ENCODE measurements at places on chromosomes 1 and 21.

GRCh38 chr1:236173174-236173767 is 30.9 kb downstream of the GPR137B start:
- no peak for DNase-seq

GRCh38 chr1:32652244-32652962 is 1.4 kb downstream of the RBBP4 start:
- DNase-seq: no peak

- no peak for DNase-seq
Measured at GRCh38 chr1:101003012-101003650, 22.5 kb downstream of the DPH5 start.

GRCh38 chr1:41917076-41917475 is 1.6 kb downstream of the HIVEP3 start:
- DNase-seq: no peak

- no peak for DNase-seq
Measured at GRCh38 chr1:199978408-199978940, 49.0 kb upstream of the NR5A2 start.

DNA sequence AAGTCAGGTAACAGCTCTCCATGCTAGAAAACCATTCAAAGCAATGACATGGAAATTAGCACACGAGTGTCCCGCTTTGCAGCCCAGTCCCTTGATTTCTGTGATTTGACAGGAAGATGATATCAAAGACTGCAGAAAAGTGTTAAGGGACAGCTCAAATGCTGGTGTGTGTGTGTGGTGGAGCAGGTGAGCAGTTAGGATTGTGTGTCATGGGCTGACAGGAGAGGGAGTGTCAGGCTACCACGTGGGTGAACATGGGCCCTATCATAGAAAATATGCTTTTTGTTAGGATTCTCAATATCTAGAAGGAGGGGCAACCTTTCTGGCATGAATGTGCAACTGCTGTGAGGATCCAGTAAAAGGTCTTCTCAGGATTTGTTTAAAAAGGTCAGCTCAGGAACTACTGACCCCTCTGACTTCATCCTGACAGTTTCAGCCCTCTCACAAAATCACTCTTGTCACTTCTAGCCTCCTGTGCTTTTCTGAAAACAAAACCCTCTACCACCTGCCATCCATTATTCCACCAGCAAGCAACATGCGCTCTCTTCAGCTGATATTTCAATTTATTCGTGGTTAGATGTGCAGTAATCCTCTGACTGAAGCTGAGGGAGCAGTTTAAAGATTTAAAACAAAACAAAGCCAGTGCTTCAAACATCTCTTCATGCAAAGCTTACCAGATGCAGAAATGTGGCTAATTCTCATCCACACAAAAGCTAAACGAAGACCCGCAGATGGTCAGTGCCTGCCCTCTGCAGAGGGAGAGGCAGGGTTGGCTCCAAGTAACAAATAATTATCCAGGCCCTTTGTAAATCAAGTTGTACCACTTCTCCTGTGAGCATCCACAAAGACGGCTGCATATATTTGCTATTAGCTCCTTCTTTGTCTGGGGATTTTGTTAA is 397.9 kb downstream of the PTBP2 start:
- DNase-seq: no peak

- DNase-seq: no peak
Measured at GRCh38 chr1:77542813-77543420, 139.5 kb downstream of the ZZZ3 start.

DNA sequence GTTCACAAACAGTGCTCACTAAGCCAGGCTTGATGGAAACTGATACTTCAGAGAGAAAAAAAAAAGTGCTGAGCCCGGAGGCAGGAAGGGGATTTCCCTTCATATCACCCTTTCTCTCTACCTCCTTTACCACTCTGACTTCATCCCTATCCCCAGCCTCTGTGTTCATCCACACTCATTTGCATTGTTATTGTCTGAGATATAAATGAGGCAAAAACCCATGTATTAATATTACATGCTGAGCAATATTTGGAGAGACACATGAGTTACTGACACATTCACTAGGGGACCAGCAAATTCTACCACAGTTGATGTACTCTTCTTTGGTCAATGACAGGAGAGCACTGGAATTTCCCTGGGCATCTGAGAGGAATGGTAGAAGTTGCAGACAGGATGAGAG is 175.8 kb downstream of the TNFSF18 start:
- DNase-seq: no peak

DNA sequence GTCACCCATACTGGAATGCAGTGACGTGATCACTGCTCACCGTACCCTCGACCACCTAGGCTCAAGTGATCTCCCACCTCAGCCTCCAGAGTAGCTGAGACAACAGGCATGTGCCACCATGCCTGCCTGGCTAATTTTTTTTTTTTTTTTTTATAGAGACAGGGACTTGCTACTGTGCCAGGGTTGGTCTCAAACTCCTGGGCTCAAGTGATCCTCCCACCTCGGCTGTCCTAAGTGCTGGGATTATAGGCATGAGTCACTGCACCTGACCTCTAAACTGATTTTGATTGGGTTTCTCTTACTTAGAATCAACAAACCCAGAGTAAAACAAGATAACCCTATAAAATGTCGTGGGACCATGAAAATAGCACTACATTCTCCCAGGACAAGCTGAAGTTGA is 112.0 kb downstream of the UBE2U start:
- DNase-seq: no peak

DNA sequence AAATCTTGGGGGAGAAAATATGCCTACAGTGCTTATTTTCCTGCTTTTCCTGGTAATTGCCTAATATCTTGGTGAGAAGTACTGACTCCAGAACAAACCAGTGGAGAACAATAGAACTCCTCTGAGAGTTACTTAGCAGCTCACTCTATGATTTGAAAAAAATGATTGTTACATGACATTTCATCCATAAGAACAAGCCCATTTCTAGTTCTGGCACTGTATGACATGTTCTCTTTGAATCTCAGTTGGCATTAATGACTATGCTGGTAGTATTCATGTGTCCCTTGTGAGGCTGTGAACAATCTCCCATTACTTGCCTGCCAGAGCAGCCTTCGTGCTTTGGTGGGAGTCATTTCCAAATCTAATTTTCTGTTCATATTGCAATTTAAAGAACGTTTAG is 58.0 kb downstream of the CLIC4 start:
- DNase-seq: peak; percentile 2

DNA sequence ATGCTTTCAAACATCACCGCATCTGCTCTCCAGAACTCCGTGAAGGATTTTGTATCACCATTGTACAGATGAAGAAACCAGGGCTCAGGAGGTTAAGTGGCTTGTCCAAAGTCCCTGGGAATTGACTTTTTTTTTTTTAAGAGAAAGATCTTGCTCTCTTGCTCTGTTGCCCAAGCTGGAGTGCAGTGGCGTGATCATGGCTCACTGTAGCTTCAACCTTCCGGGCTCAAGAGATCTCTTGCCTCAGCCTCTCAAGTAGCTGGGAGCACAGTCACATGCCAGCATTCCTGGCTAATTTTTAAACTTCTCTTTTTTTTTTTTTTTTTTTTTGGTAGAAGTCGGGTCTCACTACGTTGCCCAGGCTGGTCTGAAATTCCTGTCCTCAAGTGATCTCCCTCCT is 6.9 kb upstream of the TAS1R2 start:
- DNase-seq: no peak

DNA sequence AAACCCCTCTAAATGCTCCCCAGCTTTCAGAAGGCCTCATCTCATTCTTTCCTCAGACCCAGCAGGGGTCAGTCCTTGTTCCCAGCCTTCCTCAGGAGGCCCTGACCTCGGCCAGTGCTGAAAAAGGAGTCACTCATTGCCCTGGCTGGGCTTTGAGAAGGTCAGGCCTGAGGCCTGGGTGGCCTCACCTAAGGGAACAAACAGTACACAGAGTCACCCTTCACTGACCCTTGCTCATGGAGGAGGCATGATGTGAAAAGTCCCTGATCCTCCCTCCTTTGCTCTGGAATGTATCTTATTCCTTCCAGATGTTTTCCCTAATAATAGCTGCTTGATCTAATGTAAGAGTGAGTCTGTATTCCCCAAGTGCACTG is 117.7 kb upstream of the SLC44A3 start:
- DNase-seq: no peak

DNA sequence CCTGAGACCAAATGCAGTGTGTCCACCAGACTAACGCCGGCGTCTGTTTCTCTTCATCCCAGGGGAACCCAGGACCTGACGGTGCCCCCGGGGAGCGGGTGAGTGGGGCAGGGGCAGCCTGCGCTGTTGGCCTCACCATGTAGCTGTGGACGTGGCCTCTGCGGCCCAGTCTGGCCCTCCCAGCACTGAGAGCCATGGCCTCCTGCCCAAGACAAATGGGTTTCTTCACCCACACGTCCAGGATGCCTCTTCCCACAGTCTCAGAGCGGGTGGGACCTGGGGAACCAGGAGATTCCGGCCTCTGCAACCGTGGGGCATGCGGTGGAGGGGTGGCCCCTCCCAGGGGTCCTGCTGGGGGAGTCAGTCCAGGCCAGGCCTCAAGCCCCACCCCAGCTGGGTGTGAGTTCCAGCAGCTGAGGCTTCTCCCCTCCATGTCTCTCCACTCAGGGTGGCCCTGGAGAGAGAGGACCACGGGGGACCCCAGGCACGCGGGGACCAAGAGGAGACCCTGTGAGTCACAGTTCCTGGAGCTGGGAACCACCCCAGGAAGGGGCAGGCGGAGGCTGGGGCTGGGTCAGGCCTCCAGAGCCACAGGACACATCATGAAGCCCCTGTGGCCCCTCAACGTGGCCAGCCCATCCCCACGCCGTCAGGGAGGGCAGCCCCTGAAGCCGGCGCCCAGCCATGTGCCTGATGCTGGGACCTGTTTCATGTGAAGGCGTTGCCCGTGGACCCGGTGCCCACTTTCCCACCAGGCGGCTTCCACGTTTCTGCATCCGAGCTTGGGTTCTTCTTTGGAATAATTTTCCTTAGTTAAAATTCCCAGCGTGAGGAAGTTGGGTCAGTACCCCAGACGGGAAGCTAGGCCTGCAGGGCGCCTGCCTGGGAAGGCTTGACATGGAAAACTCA is 11.0 kb downstream of the COL6A1 start:
- no peak for DNase-seq

DNA sequence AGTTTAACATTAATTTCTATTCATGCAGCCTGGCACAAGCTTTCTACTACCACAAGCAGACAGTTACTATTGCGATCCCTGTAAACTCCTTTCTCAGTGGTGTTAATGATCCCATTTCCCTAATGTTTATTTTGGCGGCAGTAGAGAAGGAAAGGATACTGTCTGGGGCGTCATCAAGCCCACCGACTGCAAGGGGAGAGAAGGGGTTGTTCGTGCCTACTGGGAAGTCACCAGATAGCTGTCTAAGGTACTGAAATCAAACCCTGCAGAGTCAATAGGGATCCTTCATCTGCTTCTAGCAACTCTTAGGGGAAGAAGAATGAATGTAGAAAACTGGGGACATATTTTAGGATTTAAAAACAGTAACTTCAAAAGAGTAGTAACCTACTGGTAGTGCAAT is 95.2 kb upstream of the ADAR start:
- DNase-seq: no peak

GRCh38 chr21:41848958-41849580 is 30.1 kb downstream of the PRDM15 start:
- no peak for DNase-seq

DNA sequence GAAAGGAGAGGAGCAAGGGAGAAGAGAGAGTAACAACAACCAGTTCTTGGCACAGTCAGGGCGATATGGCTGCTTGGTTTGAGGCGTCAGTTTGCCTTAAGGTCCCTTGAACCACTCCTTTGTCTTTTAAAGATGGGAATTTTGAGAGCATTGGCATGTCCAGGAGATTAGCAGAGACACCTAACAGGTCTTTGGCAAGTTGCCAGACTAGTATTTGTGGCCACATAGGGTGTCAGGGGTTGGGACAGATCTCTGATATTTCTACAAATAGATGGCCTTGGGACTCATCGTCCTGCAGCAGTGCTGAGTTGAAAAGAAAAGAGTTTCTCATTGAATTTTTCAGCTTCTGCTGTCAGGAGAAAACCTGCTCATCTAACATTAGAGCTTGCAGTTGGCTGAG is 55.3 kb upstream of the KCND3 start:
- DNase-seq: no peak

GRCh38 chr1:12594966-12595756 is 22.8 kb downstream of the DHRS3 start:
- no peak for DNase-seq

- no peak for DNase-seq
Measured at GRCh38 chr1:150809651-150810050, 1.6 kb upstream of the CTSK start.

- DNase-seq: no peak
Measured at GRCh38 chr1:207203541-207203940, 99.5 kb downstream of the C4BPA start.

GRCh38 chr1:11891433-11892186 is 32.9 kb upstream of the NPPB start:
- DNase-seq: no peak

- no peak for DNase-seq
Measured at GRCh38 chr1:240508201-240508600, 103.8 kb downstream of the GREM2 start.

GRCh38 chr1:174013864-174014418 is 8.2 kb downstream of the RC3H1 start:
- DNase-seq: no peak

DNA sequence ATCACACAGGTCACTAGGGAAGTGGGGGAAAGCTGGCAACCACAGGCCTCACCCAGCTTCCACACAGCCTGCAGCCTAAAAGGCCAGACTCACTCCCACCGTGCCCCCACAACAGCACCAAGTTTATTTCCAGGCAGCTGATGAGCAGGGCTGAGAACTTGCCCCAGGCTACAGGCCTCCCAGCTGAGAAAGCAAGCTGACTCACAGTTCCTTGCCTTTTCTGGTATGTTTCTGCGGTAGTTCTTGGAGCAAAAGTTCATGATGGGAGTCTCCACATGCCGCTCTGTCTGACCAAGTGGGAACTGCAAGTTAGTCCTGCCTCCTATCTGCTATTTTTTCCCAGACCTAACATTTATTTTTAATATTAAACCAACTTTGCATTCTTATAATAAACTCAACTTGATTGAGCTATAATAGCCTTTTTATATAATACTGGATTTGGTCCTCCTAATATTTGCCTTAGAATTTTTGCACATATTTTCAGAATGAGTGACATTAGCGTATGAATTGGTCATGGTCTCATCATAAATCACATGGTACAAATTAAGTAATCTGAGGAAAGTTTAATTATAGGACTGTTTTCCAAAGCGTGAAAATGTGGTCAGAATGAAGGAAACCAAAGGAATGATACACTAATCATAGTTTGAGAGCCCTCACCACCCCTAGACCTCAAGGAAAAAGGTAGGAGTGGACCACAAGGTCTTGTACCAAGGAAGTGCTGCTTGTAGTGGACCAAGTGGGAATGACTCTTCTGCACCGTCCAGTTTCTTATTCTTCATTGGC is 30.7 kb downstream of the RPAP2 start:
- no peak for DNase-seq

DNA sequence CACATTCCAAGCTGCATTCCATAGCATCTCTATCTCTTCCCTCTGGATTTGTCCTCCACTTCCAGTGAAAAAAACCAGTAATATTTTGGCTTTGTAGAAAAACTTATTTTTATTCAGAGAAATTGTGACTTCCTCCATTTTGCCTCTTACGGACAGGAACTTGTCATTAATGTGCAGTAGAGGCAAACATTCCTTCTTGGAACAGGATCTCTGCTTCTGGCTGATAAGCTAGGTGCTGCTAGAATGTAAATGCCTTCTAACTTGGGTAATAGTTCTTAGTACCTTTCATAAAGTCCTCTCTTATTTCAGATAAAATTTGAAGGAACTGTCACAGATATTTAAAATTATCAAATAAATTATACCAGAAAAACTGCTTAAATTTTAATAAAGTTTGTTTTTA is 707.8 kb downstream of the USP25 start:
- DNase-seq: no peak
